Mammary epithelial cell (primary cell): ENCODE measurements at places on chromosomes 4 and X.
A peak's percentile ranks its signal among the peaks of the same experiment; 100 is the strongest.

DNA sequence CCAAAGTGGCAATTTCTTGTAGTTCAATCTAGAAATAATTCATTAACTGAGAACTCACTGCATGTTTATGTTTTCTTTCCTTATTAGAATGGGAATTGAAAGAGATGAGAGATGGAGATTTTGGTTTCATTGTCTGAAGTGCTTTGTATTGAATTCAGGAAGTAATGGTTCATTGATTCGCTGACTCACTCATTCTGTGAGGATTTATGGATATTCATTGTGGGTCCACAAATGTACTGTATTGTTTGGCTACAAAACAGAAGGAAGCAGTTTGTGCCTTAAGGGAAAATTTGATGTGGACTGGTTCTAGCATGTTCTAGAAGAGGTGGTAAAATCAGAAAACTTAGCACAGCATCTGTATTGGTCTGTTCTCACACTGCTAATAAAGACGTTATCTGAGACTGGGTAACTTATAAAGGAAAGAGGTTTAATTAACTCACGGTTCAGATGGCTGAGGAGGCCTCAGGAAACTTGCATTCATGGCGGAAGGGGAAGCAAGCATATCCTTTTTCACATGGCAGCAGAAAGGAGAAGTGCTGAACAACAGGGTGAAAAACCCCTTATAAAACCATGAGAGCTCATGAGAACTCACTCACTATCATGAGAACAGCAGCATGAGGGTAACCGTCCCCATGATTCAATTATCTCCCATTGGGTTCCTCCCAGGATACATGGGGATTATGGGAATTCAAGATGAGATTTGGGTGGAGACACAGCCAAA is 132.3 kb upstream of the VCX3A start:
- peak; percentile 9 for DNase-seq

- DNase-seq = peak; percentile 29
Observed at GRCh38 chr4:177480795-177481194, 38.6 kb upstream of the AGA start.

- no peak for DNase-seq
Observed at GRCh38 chr4:173498023-173498422, 32.0 kb downstream of the HAND2 start.

GRCh38 chr4:73874386-73874785 is 5.2 kb downstream of the CXCL1 start:
- no peak for DNase-seq
